NCI-H1436 treated with DMSO at 0.1 percent for 48 hours (cell line): ENCODE measurements at places on chromosomes 5 and 9.

GRCh38 chr5:72503888-72504491, 3.2 kb downstream of the ZNF366 start:
- DNase-seq: no peak

GRCh38 chr5:124252747-124253146, 493.7 kb downstream of the ZNF608 start:
- no peak for DNase-seq

- DNase-seq: no peak
These were observed 68.1 kb downstream of the RNF38 start for GRCh38 chr9:36332006-36332405.

DNA sequence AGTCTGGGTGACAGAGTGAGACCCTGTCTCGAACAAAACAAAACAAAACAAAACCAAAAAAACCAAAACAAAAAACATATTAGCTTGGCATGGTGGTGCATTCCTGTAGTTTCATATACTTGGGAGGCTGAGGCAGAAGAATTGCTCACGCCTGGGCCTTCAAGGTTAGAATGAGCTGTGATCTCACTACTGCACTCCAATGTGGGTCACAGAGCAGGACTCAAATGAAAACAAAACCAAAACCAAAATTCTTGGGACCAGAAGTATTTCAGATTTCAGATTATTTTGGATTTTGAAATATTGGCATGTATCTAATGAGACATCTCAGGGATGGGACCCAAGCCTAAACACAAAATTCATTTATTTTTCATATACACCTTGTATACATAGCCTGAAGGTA, 80.2 kb downstream of the TMC1 start:
- DNase-seq: no peak

DNA sequence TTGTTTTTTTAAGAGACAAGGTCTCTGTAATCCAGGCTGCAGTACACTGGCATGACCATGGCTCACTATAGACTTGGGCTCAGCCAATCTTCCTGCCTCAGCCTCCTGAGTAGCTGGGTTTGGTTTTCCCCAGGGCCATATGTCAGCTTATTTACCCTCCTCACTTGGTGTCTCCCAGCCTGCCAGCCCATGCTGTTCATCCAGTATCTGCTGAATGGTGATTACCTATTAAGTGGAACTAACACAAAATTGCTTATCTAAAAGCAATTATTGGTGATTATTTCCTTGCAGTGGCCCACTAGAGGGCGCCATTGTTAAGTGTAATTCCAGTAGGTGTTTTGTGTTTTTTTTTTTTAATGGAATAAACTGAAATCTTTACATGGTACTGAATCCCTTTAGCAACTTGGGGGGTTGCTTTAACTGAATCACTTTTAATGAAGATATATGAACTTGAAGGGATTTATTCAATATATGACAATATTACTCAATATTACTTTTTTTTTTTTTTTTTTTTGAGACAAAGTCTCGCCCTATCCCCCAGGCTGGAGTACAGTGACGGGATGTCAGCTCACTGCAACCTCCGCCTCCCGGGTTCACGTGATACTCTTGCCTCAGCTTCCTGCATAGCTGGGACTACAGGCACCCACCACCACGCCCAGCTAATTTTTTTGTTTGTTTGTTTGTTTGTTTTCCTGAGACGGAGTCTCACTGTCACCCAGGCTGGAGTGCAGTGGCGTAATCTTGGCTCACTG, 13.8 kb downstream of the EXOSC2 start:
- DNase-seq: no peak

DNA sequence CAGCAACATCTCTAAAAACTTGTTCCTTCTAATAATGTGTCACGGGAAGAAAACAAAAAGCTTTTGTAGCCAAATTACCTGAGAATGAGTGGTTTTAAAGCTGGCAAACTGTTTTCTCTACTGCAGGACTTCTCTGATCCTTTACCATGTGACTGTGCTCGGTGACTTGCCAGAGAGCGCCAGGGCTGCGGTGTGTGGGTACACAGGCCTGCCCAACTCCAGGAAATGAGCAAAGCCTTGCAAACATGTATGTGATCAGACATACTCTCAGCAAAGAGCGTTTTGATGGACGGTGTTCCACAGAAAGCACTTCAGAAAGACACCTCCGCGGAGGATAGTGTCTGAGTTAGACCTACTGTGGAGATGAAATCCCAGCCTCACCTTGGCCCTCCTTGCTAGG, 157.3 kb downstream of the SPOCK1 start:
- DNase-seq: no peak

GRCh38 chr5:174589599-174589998, 134.8 kb upstream of the MSX2 start:
- no peak for DNase-seq

DNA sequence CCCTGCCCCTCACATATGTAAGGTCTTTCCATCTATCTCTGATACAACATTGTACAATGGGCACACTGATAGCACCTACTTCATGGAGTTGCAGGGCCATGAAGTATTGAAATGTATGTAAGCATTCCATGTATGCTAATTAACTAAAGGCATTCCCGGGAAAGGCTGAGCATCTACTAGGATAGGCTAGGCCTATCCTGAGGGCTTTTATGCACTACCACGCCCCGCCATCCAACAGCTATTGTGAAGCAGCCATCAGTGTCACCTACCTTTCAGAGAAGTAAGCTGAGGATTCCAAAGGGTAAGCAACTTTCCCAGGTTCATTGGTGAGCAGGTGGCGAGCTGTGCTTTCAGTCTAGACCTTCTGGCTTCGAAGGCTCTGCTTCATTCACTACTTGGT, 47.6 kb downstream of the NSG2 start:
- no peak for DNase-seq

GRCh38 chr9:10168241-10168640, 444.6 kb downstream of the PTPRD start:
- peak; percentile 35 for DNase-seq

GRCh38 chr5:54828151-54828550, 157.2 kb downstream of the ESM1 start:
- DNase-seq: no peak

DNA sequence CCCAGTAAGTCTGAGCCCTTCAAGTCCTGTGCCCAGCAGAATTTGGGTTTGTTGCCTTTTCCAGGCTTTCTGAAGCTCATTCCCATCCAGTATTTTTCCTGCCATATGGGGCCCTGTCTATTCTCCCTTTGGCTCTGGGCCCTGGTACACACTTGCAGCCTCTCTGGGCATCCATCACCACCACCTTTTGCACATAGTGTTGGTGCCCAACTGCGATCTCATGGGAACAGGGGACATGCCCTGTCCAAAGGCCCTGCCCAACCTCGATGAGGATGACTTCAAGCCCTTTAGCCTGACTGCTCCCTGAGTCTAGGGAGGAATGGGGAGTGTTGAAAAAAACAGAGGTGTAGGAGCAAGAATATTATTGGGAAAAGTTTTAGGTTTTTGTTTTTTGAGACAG, 11.5 kb downstream of the RGS3 start:
- no peak for DNase-seq

- no peak for DNase-seq
These were observed 30.2 kb downstream of the MAML1 start for GRCh38 chr5:179762781-179763176.

DNA sequence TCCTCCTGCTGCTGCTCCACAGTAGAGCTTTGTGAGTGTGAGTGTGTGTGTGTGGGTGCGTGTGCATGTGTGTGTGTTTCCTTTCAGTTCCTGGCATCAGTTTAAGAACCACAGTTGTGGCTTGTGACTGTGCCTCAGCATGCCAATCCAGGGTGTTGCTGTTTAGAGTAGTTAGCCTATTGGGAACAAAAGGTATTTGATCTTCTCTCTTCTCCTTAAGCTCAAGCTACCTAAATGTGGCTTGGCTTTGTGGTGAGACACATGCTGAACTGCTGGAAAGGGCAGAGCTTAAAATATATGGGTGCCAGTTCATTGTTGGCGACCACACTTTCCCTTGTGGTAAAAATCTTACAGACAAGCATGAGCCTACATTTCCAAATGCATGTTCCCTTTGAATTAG, 116.6 kb upstream of the BNC2 start:
- DNase-seq: no peak

DNA sequence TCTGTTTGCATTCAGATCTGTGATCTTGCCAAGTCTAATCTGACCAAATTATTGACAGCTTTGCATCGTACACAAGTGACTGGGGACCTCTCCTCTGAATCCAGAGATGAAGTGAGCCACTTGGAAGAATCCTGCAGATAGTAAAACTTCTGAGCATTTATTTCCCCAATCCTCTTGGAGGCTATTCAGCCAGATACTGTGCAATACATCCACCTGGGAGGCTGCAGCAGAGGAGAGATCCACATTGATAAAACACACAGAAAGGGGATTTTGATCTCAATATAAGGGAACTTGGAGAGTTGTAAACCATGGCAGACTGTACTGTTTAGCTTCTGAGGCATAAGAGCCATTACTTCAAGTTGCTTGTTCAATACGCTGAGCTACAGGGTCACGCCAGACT, 654.6 kb downstream of the MTRR start:
- DNase-seq: no peak

- no peak for DNase-seq
These were observed 46.8 kb upstream of the GRAMD2B start for GRCh38 chr5:126376443-126376842.

GRCh38 chr9:4886698-4887097, 94.0 kb downstream of the RCL1 start:
- DNase-seq: no peak

- DNase-seq: no peak
These were observed 178.0 kb downstream of the RFK start for GRCh38 chr9:76216161-76216649.

GRCh38 chr9:114169029-114169951, 14.0 kb downstream of the COL27A1 start:
- DNase-seq: no peak

DNA sequence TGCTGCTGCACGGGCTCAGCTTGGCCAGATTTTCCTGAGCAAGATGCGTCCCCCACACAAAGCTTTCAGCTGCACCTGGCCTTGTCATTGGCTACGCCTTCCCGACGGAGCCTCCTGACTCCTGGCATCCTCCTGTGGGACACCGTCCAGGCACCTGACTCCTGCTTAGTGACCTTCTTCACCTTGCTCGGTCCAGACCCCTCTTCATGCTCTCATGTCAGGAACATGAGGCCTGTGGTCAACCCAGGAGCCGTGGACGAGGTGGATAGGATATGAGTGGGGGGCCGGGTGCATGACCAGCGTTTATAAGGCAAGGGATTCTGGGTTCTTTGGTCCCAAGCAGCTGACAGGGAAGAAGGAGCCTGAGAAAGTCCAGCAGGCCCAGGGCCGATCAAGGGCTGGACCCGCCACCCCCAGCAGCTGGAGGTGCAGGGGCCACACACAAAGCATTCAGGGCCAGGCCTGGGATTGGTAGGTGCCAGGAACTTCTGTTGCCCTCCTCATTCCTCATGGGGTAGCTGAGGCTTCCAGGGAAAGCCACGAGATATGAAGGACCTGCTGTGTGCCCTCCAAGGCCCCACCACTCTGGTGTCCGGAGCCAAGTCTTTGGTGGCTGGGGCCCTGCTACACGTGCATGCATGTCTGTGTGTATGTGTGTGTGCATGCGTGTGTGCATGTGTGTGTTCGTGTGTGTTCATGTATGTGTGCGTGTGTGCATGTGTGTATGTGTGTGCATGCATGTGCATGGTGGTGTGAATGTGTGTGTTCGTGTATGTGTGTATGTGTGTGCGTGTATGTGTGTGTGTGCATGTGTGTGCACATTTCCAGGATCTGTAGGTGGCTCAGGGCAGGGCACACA, 34.9 kb downstream of the SLC6A3 start:
- DNase-seq: no peak

- DNase-seq: no peak
These were observed 1.4 kb upstream of the SPATA6L start for GRCh38 chr9:4667681-4668080.

GRCh38 chr9:93603906-93604326, 27.5 kb downstream of the PHF2 start:
- no peak for DNase-seq

GRCh38 chr5:147481376-147481775, 28.5 kb downstream of the DPYSL3 start:
- no peak for DNase-seq
